ENCODE measurements at places on chromosomes 3 and 15.

DNA sequence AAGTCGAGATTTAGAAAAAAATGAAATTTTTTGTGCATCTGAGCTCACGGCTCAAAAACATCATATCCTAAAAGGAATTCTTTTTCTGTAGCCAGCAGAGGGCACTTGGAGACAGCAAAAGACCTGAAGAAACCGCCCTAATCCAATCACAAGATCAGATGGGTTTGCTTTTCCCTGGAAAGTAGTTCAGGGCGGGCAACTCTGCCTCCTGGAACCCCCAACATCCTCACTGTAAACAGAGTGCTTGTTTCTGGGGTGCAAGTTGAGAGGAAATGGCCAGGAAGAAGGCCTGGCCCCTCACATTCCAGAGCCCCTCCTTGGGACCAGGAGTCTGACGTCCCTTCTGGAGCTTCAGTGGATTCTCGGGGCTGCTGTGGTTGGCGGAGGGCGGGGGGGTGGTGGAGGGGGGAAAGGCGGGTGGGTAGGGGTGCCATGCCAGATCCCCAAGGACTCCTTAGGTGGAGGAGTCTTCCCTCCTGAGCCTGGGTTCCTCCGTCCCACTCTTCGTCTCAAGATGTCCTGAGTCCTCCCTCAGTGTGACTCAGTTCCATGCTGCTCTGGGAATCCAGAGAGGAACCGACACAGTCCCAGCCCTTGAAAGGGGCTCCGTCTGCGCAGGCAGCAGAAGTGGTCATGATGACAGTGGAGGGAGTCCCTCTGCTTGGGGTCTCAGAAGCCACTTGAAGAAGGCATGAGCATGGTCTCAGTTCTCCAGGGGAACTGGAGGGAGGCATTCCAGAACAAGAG is 35.9 kb downstream of the CCK start:
- DNase-seq, result no peak

GRCh38 chr15:35737441-35737840 is 191.5 kb upstream of the DPH6 start:
- no peak for DNase-seq

DNA sequence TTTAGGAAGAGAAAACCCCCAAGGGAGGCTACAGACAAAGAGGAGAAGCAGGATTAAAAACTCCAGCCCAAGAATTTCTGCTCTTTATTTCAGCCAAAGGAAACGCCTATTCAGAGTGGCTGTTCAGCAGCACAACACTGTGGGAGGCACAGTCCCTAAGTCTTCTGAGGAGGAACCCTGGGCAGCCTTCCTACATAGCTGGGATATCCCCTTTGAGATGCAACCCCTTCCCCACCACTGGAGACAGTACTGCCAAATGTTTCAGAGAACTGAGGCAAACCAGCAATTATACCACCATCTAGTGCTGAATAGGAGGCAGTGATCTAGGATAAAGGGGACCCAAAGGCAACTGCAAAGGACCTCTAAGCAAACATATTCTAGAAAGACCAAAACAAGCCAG is 168.1 kb downstream of the VPS13C start:
- DNase-seq, result no peak

DNA sequence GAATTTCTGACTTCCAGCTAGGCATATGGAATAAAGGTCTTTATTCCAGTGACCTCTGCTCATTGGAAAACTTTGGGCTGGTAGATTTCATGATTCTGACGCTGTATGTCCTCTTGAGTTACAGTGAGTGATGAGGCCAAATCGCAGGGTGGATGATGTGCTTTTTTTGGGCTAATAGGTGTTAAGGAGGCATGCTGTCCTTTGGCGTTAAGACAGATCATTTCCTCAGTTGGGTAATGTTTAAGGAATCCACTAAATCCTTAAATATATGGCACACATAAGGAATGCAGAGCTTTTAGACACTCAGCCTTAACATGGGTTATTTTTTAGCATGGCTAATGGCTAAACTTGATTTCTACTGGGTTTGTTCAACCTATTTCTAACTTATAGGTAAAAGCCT is 87.9 kb downstream of the LPP start:
- no peak for DNase-seq

- no peak for DNase-seq
Measured at GRCh38 chr3:154972951-154973350, 107.2 kb upstream of the MME start.

DNA sequence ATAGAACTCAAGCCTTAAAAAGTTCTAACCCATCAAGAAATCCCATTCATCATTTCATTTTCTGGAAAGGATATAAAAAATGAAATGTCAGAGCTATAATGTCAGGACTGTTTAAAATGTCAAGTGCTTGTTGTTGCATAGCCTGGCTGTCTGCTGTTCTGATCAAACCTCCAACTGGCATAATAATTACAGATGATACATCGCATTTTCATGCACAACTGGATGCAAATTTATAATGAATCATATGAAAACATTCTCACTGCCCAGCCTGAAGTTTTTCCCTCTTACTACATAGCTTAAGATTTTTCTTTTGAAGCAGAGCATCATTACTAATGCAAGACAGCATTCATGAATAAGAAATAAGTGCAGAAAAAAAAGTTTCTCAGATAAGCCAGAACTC is 46.5 kb downstream of the GUCA1C start:
- DNase-seq, result no peak

- DNase-seq, result no peak
Measured at GRCh38 chr15:64004056-64004455, 42.2 kb downstream of the DAPK2 start.

DNA sequence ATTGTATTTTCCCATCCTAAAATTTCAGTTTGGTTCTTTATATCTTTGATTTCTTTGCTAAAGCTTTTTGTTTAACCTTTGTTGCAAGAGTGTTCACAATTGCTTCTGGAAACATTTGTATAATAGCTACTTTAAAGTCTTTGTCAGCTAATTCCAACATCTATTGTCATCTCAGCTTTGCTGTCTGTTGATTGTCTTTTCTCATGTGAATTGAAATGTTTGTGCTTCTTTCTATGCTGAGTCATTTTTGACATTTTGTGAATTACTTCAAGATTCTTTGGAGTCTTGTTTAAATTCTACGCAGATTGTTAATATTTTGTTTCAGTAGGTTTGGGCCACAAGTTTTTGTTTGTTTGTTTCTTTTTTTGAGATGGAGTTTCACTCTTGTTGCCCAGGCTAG is 73.2 kb downstream of the SUCNR1 start:
- no peak for DNase-seq

DNA sequence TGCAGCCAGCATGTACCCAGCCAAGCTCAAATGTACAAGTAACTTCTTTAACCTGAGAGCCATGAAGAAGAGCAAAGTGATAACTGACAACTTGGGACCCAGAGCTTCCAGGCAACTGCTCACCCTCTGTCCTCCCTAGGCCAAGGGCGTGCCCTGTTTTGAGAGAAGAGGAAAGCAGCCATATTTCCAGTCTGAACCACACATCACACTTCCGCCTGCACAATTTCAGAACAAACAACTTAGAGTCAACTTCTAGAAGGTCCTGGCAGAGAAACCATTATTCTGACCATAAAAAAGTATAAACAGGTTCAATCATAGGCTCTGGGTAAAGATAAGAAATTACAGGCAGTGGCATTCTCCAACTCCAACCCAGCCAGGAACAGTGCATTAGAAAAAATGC is 50.1 kb downstream of the ITGB5 start:
- DNase-seq, result no peak

DNA sequence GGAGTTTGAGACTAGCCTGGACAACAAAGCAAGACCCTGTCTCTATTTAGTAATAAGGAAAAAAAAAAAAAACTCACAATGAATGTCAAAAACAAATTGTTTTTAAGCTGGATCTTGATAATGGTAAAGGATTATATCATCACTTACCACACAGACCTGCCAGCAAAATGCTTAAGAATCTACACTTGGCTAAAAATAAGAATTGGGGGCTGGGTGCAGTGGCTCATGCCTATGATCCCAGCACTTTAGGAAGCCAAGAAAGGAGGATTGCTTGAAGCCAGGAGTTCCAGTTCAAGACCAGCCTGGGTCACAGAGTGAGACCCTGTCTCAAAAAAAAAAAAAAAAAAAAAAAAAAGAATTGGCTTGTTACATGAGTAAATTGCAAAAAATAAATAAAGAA is 31.0 kb downstream of the ACAP2 start:
- no peak for DNase-seq

- no peak for DNase-seq
Measured at GRCh38 chr15:100372739-100373119, 31.0 kb upstream of the ADAMTS17 start.

GRCh38 chr15:69976366-69976994 is 121.2 kb downstream of the TLE3 start:
- no peak for DNase-seq

DNA sequence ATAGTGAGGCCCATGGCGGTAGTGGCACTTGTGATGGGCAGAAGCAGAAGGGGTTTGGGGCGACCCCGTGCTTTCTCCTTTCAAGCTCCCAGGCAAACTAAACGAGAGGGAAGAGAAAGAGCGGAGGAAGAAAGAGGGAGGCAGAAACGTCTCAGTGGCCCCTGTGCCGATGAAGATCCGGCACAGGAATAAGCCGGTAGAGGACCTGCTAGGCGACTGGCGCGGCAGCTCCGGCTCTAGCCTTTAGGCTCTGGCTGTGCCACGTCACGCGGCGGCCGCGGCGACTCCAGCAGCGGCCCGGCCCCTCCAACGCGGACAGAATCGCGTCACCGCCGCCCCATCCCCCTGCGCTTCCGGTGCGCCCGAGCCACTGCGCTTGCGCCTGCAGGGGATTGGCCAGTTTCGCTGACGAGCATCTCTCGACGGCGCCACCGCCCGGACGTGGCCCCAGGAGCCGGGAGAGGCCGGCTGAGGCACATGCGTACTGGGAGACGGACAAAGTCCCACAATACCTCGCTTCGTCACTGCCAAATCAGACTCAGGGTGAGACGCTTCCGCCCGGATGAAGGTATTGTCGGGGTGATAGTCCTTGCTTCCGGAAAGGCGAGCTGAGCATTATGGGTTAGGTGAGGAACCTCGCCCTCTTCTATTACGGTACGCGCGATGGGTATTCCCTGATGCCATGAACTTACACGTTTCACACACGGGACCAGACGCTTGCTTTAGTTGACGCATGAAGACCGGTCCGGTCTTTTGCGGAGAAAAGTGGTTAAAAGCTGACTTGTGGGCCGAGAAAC is at the start of gene ARF4:
Gene ARF4 (minus strand): TSS at position 218 of the 797 bp plus-strand sequence. CDS start 204 bp downstream, at position 14.
- peak; percentile 98 for DNase-seq

DNA sequence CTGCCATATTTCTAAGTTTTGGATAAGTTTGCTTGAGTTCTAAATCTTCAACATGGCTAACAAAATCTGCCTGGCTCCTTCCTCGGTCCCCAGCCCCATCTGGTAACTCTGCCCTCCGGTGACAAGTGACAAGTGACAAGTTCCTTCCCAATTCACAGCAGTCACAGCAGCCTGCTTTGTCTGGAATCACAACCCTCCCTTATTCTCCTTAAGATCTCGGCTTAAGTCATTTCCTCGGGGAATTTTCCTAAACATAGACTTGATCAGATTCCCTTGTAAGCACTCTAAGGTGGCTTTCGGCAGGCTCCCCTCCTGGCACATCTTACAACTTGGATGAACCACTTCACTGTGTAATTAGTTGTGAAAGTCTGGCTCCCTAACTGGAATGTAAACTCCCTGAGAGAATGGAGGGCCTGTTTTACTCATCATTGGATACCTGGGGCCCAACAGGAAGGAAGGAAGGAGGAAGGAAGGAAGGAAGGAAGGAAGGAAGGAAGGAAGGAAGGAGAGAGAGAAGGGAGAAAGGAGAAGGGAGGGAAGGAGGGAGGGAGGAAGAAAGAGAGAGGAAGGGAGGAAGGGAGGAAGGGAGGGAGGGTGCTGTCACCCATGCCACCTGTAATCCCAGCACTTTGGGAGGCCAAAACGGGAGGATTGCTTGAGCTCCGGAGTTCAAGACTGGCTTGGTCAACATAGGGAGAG is 126.4 kb downstream of the SHQ1 start:
- no peak for DNase-seq

DNA sequence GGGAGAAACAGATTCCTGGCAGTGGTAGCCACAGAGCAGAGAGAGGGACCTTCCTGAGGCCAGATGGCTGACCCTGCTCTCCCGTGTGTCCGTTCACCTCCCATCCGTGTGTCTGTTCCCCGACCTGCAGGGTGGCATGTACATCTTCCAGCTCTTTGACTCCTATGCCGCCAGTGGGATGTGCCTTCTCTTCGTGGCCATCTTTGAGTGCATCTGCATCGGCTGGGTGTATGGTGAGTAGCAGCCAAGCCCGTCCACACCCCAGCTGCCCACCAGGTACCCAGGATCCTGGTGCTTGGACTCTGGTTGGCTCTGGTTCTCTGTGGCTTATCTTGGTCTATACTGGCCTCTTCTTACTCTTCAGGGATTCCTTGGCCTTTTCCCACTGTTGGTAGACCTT is 59.5 kb upstream of the SLC6A1 start:
- DNase-seq, result no peak

DNA sequence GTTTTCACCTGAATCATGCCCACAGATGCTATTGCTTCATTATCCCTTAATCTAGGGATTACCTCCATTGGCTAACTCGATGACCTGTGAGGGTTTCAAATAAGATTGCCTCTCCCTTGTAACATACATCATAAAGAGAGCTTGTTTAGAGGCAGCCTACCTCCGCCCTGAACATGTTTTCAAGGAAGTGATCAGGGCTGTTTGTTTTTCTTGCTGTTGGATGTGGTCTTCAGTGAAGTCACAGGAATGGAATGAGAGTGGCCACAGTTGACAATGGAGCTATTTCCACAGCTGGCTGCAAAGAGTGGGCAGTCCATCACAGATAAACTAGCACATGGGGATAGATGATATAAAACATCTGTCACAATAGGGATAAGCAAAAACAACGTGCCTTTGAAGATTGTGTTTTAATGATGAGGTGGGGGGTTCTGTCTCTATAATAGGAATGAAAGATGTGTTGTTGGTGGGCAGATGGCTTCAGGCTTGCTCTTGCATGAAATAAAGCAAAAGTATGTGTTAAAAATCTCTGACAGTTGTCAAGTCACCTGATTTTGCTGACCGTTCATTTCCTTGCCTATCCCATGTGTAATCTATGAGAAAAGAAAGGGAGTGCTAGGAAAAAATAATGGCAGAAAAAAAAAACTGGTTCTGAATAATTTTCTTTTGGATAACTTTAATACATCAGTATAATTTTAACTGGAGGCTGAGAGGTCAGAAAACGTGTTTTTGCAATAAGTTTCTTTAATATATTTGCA is 642.3 kb downstream of the RBMS3 start:
- no peak for DNase-seq

DNA sequence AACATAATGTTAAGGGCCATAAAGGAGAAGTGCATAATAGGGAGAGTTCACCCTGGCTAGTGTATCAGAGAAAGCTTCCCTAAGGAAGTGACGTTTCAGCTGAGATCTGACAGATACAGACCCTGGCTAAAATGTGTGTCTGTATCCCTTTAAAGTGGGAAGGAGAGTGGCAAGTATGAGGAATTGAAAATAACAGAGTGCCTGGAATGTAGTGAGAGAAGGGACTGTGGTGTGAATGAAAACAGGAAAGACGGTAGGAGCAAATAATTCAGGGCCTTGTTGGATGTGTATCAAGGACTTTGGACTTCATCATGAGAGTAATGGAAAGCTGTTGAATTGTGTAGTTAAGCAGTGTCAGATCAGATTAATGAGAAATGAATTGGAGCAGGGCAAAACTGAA is 30.5 kb downstream of the NEO1 start:
- DNase-seq, result no peak

- DNase-seq, result no peak
Measured at GRCh38 chr3:51275111-51275805, 109.8 kb upstream of the MANF start.

- no peak for DNase-seq
Measured at GRCh38 chr3:52054661-52055511, 1.5 kb downstream of the DUSP7 start.

Measured in activated gamma-delta T cell treated with anti-CD3 and anti-CD28 coated beads, Interleukin-2, amount 50 U/mL, for 16 hours (primary cell).